AG20443 (cell line): ENCODE measurements at places on chromosomes 3 and 15.

DNA sequence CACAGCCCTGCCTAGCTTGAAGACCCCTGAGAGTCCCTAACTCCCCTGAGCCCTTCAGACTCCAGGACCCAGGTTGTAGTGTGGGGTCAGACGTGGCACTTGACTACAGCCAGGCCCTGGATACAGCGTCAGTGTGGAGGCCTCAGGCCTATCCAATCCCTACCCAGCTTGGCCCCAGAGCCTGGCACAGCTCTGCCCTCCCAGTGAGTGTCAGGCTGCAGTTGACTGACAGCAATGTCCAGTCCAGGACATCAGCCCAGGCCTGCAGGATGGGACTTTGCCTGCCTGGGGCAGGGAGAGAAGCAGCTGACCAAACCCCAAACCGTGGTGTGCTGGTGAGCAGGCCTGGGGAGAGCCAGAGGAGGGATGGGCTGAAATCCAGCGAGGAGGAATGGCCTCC, 27.3 kb downstream of the KLF13 start:
- peak; percentile 51 for DNase-seq

GRCh38 chr15:90593499-90594158, 63.9 kb downstream of the CRTC3 start:
- DNase-seq = no peak

- DNase-seq = peak; percentile 77
Observed at GRCh38 chr3:5017925-5018531, 38.8 kb downstream of the BHLHE40 start.

DNA sequence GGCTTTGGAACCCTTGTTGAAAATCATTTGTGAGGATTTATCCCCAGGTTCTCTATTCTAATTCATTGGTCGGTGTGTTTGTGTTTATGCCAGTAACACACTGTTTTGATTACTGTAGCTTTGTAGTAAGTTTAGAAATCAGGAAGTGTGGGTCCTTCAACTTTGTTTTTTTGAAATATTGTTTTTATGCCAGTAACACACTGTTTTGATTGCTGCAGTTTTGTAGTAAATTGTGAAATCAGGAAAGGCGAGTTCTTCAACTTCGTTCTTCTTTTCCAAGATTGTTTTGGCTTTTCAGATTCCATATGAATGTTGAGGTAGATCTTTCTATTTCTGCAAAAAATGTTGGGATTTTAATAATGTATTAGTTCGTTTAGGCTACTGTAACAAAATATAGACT, 314.6 kb downstream of the RPLP1 start:
- DNase-seq = no peak

- DNase-seq = peak; percentile 81
Observed at GRCh38 chr3:134650431-134651346, at the start of gene KY. Gene KY (minus strand): TSS chr3:134651022. CDS start chr3:134650960, 62 bp downstream.

GRCh38 chr15:44530653-44531052, 6.3 kb upstream of the EIF3J start:
- no peak for DNase-seq

DNA sequence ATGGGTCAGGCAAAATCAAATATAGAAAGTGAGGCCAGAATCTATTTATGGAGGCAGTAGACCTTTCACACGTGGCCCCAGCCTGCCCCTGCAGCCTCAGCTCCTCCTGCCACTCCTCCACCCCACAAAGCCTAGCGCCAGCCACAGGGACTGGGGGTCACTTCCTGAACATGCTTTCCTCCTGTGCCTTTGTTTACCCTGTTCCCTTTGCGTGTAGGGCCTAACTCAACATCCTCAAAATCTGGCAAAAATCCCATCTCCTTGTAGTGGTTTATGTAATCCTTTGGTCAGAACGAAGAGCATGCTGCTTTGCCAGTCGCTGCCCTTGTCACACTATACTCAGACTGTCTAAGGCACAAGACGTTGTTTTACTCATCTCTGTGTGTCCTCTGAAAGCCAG, 39.6 kb downstream of the KBTBD12 start:
- DNase-seq = no peak

DNA sequence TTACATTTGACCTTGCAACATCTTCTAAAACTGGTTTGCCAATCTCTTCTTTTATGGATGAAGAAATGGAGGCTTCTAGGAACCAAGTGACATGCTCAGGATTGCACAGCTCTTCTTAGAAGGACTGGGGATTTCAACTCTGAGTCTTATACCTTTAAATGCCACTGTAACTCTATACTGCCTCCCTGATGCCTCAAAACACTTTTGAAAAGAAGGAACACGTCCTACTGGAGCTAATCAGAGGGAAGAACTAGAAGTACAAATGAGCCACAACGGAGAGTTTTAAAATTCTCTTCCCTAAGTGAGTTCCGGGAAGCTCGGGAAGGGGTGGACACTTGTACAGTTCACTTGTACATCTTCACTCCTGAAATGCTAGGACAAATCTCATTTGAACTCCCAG, 949 bp upstream of the MITF start:
- no peak for DNase-seq

GRCh38 chr3:186464424-186465093, 79.6 kb downstream of the CRYGS start:
- DNase-seq = no peak

- DNase-seq = peak; percentile 79
Observed at GRCh38 chr3:162525066-162525742, 1028.6 kb downstream of the OTOL1 start.

DNA sequence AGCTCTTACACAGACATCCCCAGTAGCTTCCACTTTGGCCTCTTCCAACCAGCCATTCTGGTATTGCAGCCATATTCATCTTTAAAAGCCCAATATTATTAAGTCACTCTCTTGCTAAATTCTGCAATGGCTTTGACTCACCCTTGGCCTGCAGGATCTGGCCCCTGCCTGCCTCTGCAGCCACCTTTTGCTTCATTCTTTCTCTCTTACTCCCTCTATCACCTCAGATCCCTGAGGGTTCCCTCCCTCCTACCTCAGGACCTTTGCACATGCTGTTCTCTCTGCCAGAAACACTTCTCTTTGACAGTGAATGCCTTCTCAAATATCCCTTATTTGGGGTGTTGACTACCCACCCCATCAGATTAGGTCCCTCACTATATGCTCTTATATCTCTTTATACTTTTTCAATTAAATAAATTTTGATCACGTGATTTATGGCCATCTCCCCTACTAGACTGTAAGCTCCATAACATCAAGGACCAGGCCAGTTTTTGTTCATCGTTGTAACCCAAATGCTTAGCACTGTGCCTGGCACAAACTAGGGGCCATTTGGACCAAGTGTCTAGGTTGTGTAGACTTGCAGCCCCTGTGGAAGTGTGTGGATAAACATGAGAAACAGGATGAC, 32.3 kb upstream of the UBE2Q2 start:
- DNase-seq = no peak

DNA sequence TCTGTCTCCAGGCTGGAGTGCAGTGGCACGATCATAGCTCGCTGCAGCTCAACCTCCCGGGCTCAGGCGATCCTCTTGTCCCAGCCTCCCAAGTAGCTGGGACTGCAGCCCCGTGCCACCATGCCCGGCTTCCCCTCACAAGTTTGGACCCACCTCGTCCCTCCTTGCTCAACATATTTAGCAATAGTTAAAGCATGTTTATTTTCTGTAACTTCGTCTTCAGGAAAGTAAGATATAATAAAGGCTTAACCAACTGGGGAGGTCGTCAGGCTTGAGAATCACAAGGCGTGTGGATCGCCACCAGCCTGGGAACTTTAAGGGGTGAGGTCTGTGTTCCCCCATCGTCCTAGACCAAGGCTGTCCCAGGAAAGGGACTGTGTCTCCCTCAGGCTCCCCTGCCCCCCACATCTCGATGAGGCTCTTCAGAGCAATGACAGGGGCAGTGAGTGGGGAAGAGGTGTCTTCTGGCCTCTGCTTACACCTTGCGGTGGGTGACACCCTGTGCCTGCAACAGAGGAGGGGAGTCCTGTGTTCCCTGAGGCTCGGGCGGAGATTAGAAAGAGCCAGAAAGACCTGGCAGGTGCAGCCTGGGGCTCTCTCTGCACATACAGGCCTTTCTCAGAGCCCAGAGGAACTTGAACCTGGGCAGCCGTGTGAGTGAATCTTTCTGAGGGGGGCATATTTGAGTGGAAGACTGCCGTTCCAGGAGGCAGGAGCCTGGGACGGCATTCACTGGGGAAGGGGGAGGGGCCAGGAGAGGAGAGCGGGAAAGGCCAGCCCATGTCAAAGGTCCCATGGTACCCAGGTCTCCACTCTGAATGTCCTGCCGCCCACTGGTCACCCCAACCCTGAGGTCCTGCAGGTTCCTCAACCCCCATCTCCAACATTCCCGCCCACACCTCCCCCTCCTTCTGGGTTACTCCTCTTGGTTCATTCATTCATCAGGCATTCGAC, 152.3 kb downstream of the SMAD6 start:
- no peak for DNase-seq

DNA sequence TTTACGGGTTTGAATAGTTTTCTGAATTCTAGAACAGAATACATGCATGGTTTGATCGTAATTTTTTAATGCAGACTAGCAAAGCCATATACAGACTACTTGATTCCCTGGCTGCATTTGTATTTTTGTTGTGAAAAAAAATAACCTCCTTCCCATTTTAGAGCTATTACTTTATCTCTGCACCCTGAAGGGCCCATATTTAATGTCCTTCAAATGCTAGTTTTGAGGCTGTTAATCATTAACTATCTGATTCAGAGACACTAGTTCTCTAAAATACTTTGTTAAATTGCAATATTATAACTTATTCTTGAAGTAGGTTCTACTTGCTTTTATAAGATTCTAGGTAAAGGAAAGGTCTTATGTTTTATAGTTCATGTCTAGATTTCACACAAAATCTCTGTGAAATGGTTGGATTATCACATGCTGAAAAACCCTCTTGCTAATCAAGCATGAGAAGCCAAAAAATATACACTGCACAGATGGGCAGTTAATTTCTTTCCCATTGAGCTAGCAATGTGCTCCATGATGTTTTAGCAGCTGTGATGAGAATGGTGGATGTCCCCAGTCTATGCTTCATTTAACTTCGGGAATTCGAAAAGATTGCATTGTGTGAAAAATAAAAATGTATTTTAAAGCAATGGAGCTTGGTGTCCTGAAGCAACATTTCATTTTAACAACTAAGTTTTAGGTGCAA, 634.0 kb upstream of the BCHE start:
- no peak for DNase-seq

DNA sequence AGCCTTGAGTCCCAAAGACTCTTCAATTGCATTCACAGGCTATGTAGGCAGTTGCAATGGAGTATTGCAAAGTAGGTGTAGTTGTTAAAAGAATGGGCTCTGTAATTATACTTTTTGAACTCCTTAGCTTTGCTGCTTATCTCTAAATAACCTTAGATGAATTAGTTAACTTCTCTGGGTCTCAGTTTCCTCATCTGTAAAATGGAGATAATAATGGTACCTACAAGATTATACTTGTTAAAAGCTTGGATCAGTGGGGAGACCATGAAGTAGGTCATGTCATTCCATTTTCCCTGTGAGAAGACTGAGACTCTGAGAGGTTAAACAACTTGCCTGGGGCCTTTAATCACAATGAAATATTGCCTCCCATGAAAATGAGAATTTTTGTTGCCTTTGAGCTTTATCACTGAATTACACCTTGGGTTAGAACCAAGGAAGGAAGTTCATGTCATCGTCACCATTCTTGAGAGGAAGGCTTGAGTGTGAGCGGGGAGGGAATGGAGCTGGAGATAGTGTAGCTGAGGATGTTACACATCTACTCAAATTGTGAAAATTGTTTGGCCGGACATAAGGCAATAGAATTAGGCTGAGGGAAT, 38.1 kb downstream of the CTDSPL start:
- DNase-seq = no peak

GRCh38 chr3:150494411-150494977, 51.8 kb downstream of the SERP1 start:
- no peak for DNase-seq

DNA sequence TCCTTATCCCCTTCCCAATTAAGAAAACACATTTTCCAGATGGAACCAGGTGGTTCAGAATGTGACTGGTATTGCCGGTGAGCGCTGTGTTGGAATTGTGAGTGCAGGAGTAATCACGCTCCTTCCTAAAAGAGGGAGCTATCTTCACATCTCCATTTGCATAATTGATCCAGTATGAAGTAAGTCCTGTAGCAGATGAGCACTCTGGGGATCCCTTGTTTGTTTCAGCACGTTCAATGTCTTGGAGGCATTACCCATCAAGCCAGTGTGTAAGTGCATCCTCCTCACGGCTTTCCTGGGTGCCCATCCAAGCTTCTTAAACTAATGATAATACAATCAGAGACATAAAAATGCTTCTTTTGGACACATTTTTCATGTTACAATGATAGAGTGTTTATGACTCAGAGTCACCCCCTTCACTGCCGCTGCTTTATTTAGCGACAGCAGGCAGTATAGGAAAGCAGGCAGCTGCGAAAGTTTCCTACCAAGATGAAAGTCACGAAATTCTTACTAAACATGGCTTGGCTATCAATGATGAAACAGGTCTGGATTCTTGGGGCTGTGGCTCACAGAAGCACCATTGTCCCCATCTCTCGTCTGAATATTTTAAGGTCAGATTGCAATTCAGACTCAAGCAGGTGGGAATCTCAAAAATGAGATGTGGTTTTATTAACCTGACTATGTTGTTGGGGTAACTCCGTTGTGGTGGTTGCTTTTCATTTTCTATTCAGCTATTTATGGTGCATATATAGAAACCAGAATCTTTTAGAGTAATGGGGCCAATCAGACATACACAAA, 346.3 kb upstream of the MDFIC2 start:
- no peak for DNase-seq

DNA sequence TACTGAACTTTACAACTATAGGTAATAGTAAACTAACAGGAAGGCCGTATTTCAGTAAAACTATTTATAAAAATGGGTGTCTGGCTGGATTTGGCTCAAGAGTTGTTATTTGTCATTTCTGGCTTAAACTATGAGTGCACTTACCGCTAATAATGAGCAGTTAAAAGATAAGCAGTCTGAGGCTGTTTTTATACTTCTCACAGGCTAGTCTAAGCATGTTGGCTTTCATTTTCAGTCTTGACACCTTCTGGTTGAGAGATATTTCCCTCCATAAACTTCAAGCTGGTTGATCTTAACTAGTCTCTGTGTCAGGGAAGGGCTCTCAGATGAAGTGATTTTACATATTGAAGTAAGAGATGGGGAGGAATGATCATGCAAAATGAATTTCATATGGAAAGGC, 96.1 kb downstream of the RSRC1 start:
- DNase-seq = no peak

- DNase-seq = peak; percentile 70
Observed at GRCh38 chr15:51775967-51776816, 24.8 kb downstream of the TMOD2 start.

GRCh38 chr3:114122027-114122709, 56.7 kb downstream of the DRD3 start:
- peak; percentile 79 for DNase-seq
